ENCODE measurements at places on chromosomes 7 and 10.

GRCh38 chr7:101729241-101729883 lies 88.1 kb upstream of the CUX1 start:
- no peak for DNase-seq

DNA sequence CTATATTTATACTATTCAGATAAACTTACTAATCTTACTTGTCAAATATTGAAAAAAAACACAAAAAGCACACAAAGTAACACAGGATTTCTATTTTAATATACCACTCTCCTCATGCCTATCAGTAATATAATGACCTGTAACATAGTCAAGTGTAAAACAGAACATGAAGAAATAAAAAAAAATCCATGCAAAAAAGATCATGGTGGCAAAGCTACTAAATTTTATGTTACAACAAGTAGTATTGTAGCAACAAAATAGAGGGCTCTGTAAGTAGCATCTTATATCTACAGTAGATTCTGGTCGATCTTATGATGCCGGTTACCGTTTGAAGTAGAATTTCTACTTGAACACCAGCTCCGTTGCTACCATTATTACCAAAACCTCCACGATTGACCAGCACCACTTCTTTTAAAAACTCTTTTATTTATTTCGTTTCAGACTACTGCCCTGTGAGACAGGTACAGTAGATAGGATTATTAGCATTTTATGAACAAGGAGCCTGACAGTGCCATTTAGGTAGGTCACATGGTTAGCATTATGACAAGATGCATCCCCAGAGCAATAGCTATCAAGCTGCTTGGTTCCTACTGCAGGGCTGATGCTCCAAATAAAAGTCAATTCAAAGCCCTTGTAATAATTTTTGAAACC lies 2.1 kb downstream of the CPED1 start:
- no peak for DNase-seq

DNA sequence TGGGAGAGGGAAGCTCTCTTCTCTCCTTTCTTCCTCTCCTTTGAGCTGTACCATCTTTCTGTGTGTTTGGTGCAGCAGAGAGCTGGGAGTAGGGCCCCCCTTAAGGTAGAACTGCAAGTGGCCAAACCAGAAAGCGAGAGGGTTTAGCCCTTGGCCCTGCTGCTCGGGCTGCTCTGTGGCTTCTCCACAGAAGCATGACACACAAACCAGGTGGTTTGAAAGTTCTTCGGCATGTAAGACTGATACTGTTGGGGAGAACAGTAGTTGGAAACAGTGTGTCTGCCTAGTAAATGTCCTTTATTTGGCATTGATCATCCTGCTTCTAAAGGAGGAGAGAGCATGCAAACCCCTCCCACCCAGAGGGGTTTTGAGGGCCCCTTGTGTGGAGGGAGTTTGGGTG lies 277.8 kb downstream of the CELF2 start:
- DNase-seq, result no peak

DNA sequence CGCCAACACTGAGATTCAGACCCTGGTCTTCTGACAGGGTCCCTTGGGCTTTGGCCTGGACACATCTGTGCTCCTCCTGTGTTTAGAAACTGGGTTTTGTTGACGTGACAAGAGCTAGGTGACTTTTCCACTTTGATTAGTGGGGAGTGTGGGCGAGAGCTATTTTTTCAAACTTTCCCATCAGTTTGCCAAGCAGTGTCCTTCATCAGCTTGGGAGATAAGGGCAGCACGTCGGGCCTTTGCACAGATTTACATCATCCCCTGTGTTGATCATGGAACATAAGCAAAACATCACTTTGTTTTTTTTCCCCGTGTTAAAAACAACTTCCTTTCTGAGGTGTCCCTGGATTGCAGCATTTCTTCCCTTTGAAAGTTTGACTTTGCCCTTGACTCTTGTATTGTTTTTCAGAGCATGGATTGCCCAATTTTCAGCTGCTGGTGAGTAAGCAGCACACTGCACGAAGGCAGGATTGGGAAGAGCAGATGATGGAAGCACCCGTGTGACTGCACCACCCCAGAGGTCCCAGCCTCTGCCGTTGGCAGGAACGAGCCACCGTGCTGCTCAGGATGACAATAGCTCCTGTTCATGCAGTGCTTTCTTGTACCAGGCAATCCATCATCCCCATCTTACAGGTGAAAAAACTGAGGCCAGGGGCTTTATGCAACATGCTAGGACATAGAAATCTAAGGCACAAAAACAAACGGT lies 6.4 kb upstream of the IGFBP1 start:
- no peak for DNase-seq

DNA sequence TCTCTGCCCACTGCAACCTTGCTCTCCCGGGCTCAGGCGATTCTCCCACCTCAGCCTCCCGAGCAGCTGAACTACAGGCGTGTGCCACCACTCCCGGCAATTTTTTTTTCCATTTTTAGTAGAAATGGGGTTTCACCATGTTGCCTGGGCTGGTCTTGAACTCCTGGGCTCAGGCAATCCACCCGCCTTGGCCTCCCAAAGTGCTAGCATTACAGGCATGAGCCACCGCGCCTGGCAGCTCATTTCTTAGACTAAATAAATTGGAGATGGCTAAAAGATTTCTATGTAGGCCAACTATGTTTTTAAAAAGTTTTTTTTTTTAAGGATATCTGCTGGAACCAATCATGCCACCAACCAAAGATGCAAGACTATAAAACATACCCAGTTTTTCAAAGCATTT lies 67.8 kb downstream of the TRUB1 start:
- DNase-seq, result no peak

- DNase-seq, result no peak
These were observed 9.0 kb upstream of the TACR2 start for GRCh38 chr10:69425511-69426298.

GRCh38 chr10:71398976-71399375 lies 2.3 kb downstream of the CDH23 start:
- DNase-seq, result no peak

All from activated CD4-positive, alpha-beta T cell treated with anti-CD3 and anti-CD28 coated beads for 24 hours (primary cell).